ENCODE measurements at places on chromosomes 5 and 9.

DNA sequence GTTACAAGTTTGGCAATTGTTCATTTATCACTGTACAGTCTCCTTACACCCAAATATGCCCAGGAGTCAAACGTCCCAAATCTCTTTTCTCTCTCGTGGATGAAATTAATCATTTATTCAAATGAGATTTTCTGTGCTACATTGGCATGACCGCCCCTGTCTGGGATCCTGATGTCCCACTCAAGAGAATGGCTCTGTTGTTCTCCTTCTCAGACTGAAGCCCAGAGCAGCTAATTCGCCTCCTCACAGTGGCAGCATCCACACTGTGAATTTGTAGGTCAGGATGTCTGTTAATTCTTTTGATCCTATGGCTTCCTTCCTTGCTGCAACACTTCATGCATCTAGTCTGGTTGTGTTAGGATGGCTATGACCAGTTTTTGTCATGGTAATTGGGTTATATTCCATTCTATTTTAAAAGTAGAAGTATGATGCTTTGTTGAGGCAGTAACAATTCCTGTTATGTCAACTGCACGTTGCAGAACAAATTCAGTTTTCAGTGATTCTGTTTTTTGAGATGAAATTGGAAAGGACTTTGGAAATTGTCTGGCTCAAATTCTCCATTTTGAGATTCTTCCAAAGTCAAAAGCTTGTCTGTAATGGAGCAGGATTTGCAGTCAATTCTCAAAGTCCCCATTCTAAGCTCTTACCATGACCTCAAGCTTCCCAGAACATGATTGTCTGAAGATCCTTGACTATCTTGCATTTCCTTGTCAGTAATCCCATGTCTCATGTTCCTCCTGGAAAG, 141.5 kb upstream of the GAS1 start:
- no peak for DNase-seq

GRCh38 chr5:130740047-130740569, 424.9 kb downstream of the HINT1 start:
- DNase-seq, result no peak

DNA sequence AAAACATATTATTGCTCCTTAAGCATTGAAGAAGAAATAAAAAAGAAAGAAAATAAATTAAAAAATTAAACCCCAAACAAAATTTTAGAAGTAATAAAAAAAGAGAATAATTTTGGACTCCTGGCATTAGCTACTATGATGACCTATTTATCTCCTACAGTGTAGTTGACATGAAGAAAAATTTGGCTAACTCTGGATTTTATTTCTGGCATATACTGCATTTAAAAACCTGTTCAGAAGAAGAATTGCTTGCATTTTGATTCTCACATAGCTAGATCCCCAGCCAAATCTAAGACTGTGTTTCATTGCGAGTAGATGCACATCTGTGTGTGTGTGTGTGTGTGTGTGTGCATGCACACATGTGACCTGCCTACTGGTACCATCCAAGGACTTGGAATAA, 30.1 kb upstream of the GABRG2 start:
- DNase-seq, result no peak

DNA sequence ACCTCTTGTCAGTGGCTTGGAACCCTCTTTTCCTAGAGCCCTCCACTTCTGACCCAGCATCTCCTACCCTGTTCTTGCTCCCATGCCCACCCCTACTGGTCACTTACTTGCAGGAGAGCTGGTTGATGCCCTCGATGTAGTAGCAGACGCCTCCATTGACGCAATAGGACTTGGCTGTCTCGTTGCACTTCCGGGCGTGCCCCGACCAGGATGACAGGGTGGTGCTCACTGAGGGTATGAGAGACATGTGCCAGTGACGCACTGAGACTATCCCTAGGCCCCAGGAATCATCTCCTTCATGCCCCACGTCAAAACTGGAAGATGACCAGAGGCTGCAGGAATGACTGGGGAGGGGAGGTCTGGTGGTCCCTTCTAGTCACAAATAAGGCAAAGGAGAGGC, 76.0 kb downstream of the PSD2 start:
- no peak for DNase-seq

GRCh38 chr9:120259100-120259499, 320.9 kb downstream of the CDK5RAP2 start:
- DNase-seq, result no peak

DNA sequence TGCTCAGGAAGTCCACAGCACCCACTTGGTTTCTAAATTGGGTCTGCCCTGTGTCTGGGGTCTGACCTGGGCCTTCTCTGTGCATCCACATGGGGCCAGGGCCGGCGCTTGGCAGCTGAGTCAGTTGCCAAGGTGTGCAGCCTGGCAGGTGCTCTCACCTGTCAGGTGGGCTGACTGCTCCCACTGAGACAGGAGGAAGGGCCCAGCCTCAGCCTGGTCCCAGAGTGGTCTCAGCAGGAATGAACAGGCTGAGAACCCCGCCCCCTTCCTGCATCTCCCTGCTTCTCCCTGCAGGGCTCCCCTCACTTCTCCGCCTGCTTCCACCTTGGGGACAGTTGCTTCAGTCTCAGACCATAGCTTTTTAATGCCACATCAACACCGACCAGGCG, 60.5 kb downstream of the BARX1 start:
- DNase-seq, result no peak

- DNase-seq, result no peak
These were observed 3.6 kb upstream of the NR5A1 start for GRCh38 chr9:124510650-124511425.

DNA sequence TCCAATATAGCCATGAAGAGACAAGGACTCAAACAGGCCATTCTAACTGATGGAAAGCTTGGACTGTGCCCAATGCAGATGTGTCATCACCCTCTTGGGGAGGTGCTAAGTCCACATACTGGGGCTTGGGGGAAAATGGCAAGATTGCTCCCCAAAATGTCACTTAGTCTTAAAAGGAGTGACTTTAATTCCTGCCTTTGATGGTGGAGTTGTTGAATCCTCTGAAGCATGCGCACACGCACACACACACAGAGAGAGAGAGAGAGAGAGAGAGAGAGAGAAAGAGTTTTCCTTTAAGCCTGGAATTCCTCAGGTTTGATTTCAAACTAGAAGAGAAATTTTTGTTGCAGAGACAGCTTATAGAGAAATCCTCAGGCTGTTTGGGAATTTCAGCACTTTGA, 161.9 kb upstream of the GAS1 start:
- DNase-seq, result no peak

GRCh38 chr9:71980266-71981190, 69.1 kb downstream of the C9orf85 start:
- DNase-seq, result no peak

DNA sequence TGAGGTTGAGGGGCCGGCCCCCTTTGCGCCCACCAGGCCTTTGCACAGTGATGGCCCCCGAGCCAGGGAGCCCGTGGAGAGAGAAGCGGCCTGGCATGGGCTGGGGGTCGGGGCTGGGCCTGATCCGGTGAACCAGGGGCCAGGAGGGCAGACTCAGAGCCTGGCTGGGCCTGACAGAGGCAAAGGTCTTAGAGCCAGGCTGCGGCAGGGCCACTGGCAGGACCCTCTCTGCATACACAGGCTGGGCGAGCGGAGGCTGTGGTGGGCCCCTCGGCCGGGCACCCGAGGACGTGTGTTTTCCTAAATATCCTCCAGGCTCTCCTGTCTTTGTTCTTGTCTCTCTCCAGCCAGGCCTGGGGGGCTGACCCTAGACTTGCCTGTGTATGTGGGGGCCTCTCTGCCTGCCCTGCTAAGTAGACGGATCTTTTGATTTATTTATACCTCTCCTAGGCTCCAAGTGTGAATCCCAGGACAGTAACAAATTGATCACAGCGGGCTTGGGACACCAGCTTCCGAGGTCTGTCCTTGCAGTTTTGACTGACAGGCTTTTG, 933 bp downstream of the NEK6 start:
- DNase-seq, result no peak

GRCh38 chr5:167653645-167654106, 637.8 kb upstream of the WWC1 start:
- no peak for DNase-seq

- peak; percentile 0 for DNase-seq
These were observed 249.2 kb upstream of the KLF4 start for GRCh38 chr9:107738789-107739188.

- DNase-seq, result peak; percentile 76
These were observed 10.1 kb downstream of the LHFPL2 start for GRCh38 chr5:78638423-78638822.

DNA sequence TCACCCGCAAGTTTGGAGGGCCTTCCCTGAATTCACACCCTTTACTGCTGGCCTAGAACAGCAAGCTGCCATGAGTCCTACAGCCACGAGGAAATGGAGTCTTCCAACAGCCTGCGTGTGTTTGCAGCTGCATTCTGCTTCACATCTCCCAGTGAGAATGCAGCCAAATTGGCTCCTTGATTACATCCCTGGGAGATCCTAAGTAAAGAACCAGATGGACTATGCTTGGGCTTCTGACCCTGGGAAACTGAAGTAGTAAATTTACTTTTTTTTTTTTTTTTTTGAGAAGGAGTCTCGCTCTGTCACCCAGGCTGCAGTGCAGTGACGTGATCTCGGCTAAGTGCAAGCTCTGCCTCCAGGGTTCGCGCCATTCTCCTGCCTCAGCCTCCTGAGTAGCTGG, 617.0 kb upstream of the CDH18 start:
- no peak for DNase-seq

GRCh38 chr9:75132244-75132643, 43.9 kb downstream of the OSTF1 start:
- DNase-seq, result no peak

All from NCI-H774 (cell line).